ENCODE measurements at places on chromosomes 12 and 14.

- DNase-seq = no peak
Measured at GRCh38 chr12:89824822-89825221, 116.2 kb upstream of the ATP2B1 start.

- DNase-seq = peak; percentile 53
Measured at GRCh38 chr12:47818467-47819137, 1.1 kb downstream of the HDAC7 start.

GRCh38 chr14:74979442-74980397 is 23.0 kb upstream of the EIF2B2 start:
- DNase-seq = no peak

- no peak for DNase-seq
Measured at GRCh38 chr14:30214461-30215090, 286.9 kb upstream of the PRKD1 start.

DNA sequence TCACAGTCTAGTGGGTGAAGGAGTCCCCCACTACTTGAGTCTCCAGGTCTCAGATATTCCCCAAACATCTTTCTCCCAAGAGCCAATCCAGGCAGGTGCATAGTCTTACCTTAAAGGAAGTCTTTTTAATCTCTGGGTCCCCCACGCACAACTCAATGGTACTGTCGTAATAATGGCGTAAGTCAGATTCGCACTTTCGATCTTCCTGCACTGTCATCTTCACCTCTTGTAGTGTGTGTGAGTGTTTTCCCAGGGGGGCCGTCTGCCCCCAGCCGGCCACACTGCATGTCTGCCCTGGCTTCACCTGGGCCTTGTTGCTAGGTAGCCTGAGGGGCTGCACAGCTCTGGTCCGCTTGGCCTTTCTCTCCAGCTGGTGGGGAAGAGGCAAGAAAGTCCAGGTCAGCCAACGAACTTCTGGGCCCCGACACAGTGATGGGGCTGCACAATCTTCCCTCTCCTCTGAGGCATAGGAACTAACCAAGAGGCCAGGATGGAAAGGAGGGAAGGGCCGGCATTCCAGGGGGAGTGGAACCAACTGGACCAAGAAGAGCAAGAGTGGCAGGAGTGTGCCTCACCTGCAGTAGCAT is 2.1 kb downstream of the GZMB start:
- DNase-seq = no peak
